Ascending aorta (tissue), 2 donors: ENCODE measurements at places on chromosomes 13 and 19. TPM values are rescaled to one million over a fixed set of nuclear protein-coding genes. Genes with fewer than 3 reads are reported as not detected.

- H3K27ac ChIP-seq, result no peak overlapping the region
- peaks cover 19% of the 10 kb centered on the region for H3K27me3 ChIP-seq
- H3K4me1 ChIP-seq, result peaks cover 30% of the 10 kb centered on the region
These were observed 2.5 kb downstream of the ICAM5 start for GRCh38 chr19:10292206-10292788.

- no peaks in the 10 kb centered on the region for H3K4me1 ChIP-seq
- no peak for DNase-seq
- no peak overlapping the region for H3K4me3 ChIP-seq
- H3K36me3 ChIP-seq, result no peaks in the 10 kb centered on the region
These were observed 1751.4 kb upstream of the SPRY2 start for GRCh38 chr13:82092312-82092711.

CGB5 gene
- total RNA-seq, result not detected

INSL3 gene
- total RNA-seq, result not detected

AMER2 gene
- not detected for total RNA-seq

PSG1 gene
- total RNA-seq, result not detected
